ENCODE measurements at places on chromosomes 7 and 10. TPM values are rescaled to one million over a fixed set of nuclear protein-coding genes. Genes with fewer than 3 reads are reported as not detected.
A peak's percentile ranks its signal among the peaks of the same experiment; 100 is the strongest.

DNA sequence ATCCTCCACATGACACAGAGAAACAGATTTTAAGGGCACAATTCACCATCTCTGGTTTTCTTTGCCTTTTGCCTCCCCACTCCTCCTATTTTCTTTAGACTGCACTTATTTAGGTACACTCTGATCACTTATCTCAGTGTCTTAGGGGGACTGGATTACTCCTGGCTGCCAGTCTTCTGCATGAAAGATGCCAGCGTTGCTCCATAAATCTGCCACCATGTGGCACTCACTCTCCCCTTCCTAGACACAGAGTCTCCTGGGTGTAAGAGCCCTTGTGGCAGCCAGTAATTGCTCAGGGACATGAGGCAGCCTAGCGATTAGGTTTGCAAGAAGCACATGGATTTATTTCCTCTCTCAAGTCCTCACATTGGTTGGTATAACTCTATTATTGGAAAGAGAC is 34.5 kb upstream of the RBM20 start:
- DNase-seq: no peak
- no peak overlapping the region for H3K27ac ChIP-seq
- peaks cover 17% of the 10 kb centered on the region for H3K36me3 ChIP-seq
- no peak overlapping the region for H3K4me3 ChIP-seq
- peaks cover 23% of the 10 kb centered on the region for H3K4me1 ChIP-seq
- H3K27me3 ChIP-seq: no peaks in the 10 kb centered on the region

DNA sequence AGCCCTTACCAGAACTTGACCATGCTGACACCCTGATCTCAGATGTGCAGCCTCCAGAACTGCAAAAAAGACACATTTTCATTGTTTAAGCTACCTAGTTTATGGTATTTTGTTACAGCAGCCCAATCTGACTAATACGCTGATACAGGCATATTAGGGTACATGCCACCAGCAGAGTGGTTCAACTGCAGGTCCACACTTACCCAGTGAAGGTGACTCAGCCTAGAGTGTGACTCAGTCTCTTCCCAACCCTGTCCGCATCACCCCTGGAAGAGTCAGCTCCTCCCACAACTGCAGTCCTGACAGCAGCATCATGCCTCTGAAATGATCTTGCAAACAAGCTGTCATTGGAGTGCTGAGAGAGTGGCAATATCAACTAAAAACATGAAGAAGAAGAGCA is 30.8 kb upstream of the GOT1 start:
- H3K27ac ChIP-seq: no peak overlapping the region
- peaks cover 19% of the 10 kb centered on the region for H3K27me3 ChIP-seq
- no peak overlapping the region for H3K4me3 ChIP-seq
- no peak for DNase-seq
- H3K4me1 ChIP-seq: no peaks in the 10 kb centered on the region

GRCh38 chr7:83468251-83468739 is 180.6 kb downstream of the SEMA3E start:
- H3K4me3 ChIP-seq: no peak overlapping the region
- no peaks in the 10 kb centered on the region for H3K36me3 ChIP-seq
- no peak for DNase-seq
- H3K27ac ChIP-seq: no peak overlapping the region
- no peaks in the 10 kb centered on the region for H3K4me1 ChIP-seq

GRCh38 chr7:148575640-148576411 is 14.7 kb upstream of the C7orf33 start:
- H3K4me1 ChIP-seq: peaks cover 24% of the 10 kb centered on the region
- DNase-seq: peak; percentile 57
- peaks cover 19% of the 10 kb centered on the region for H3K27me3 ChIP-seq

DNA sequence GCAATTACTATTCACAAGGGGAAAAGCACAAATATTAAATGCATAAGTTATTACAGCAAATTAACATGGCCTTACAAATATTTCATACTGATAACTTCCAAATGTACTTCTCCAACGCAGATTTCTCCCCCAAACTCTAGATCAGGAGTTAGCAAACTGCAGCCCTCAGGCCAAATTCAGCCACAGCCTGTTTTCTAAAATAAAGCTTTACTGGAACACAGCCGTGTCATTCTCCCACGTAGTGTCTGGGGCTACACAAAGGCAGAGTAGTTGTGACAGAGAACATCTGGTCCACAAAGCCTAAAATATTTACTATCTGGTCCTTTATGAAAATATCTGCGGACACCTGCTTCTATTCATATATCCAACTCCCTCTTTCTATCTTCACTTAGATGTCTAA is 151.8 kb upstream of the AHR start:
- H3K27ac ChIP-seq: no peak overlapping the region
- DNase-seq: no peak
- H3K4me3 ChIP-seq: no peak overlapping the region
- no peaks in the 10 kb centered on the region for H3K36me3 ChIP-seq

The WNT8B gene
- 0.14 TPM for total RNA-seq

GRCh38 chr7:120628251-120628650 is 229.7 kb downstream of the TSPAN12 start:
- no peaks in the 10 kb centered on the region for H3K36me3 ChIP-seq
- no peaks in the 10 kb centered on the region for H3K4me1 ChIP-seq
- no peaks in the 10 kb centered on the region for H3K27me3 ChIP-seq
- no peak overlapping the region for H3K4me3 ChIP-seq
- DNase-seq: no peak
- no peak overlapping the region for H3K27ac ChIP-seq

- H3K27me3 ChIP-seq: no peaks in the 10 kb centered on the region
- H3K27ac ChIP-seq: peak overlapping the region; percentile 100
- H3K4me3 ChIP-seq: peak overlapping the region; percentile 89
- peaks cover 40% of the 10 kb centered on the region for H3K36me3 ChIP-seq
Measured at GRCh38 chr10:6543431-6544005, 36.6 kb downstream of the PRKCQ start.

DNA sequence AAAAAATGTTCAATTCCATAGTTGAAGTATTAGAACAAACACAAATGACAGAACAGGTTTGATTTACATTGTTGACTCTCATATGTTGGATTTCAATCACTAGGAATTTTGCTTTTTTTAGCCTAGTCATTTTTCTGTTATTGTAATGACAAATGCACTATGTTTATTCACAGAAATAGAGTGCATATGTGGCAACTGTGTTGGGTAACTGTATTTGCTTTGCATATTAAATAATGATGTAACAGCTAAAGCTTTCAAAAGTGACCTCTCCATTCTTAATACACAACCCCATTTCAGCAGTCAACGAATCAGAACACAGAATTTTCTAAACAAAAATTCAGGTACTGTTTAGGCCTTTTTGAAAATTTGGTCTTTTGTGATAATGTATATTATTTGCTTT is 54.0 kb upstream of the SLC26A5 start:
- no peak for DNase-seq
- H3K36me3 ChIP-seq: no peaks in the 10 kb centered on the region
- H3K4me3 ChIP-seq: no peak overlapping the region
- H3K27me3 ChIP-seq: no peaks in the 10 kb centered on the region
- H3K27ac ChIP-seq: no peak overlapping the region

DNA sequence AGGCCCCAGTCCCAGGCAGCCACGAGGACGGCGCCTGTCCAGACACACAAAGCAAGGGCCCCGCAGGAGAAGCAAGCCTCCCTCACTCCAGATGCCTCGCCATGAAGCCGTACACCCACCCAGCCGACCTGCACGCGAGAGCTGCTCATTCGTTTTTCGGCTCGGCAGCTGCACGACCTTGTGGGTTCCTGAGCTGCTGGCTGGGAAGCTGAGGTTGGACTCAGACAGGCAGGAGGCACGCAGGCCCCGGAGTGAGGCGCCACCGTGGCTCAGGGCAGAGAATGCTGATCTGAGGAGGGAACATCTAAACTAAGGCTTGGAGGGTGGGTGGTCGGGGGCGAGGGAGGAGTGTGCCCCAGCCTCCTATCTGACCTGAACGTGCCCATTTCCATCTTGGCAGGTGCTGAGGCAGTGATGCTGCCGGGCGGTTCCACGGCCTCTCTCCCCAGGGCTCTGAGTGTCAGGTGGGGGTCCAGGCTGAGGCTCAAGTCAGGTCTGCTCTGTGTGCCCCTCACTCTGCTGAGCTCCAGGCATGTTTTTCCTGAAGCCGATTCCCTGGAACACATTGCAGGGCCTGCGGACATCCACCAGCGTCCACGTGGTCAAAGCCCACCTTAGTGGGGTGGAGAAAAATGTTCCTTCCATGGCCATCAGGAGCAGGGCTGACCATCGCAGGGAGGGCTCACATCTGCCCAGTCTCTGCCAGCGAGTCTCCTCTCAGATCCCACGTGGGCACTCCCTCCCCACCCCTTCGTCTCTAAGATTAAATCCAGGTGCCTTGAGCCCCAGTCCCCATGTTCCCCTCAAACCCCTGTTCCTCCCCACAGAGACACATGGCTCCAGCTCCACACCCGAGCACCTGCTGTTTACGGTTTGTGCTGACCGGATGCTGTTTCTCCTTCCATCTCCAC is 28.1 kb upstream of the FAM20C start:
- H3K27me3 ChIP-seq: no peaks in the 10 kb centered on the region
- no peaks in the 10 kb centered on the region for H3K36me3 ChIP-seq
- H3K27ac ChIP-seq: no peak overlapping the region
- no peak overlapping the region for H3K4me3 ChIP-seq

The PON3 gene
- total RNA-seq: 0.14 TPM

The MCMBP gene
- 99.4 TPM for total RNA-seq

- H3K4me1 ChIP-seq: peaks cover 38% of the 10 kb centered on the region
- no peak for DNase-seq
- H3K36me3 ChIP-seq: peaks cover 52% of the 10 kb centered on the region
- H3K4me3 ChIP-seq: no peak overlapping the region
- peak overlapping the region; percentile 50 for H3K27ac ChIP-seq
Measured at GRCh38 chr10:72074574-72075375, 13.6 kb downstream of the SPOCK2 start.

DNA sequence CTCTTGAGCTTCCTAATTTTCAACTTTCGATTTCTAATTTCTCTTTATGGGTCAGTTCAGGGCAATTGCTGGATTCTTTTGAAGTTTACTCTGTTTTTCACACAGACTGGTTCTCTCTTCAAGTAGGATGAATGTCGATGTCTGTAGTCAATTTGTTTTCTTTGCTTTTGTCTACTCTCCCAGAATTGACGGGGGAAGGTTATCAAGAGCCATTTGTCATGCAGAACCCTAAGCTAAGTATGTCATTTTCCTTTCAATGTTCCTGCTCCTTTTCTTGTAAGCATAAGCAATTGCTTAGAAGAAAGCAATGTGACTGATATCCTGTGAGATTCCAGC is 53.7 kb downstream of the SLC39A12 start:
- DNase-seq: no peak
- H3K27me3 ChIP-seq: no peaks in the 10 kb centered on the region
- no peaks in the 10 kb centered on the region for H3K4me1 ChIP-seq
- no peaks in the 10 kb centered on the region for H3K36me3 ChIP-seq
- H3K27ac ChIP-seq: no peak overlapping the region

GRCh38 chr7:27295236-27295635 is 52.6 kb downstream of the EVX1 start:
- no peaks in the 10 kb centered on the region for H3K27me3 ChIP-seq
- no peak overlapping the region for H3K4me3 ChIP-seq
- no peaks in the 10 kb centered on the region for H3K4me1 ChIP-seq
- H3K36me3 ChIP-seq: no peaks in the 10 kb centered on the region
- H3K27ac ChIP-seq: no peak overlapping the region

- DNase-seq: no peak
- H3K4me3 ChIP-seq: no peak overlapping the region
- no peaks in the 10 kb centered on the region for H3K36me3 ChIP-seq
- no peaks in the 10 kb centered on the region for H3K27me3 ChIP-seq
- peak overlapping the region; percentile 58 for H3K27ac ChIP-seq
Measured at GRCh38 chr7:39754326-39755120, 131.2 kb downstream of the RALA start.

GRCh38 chr7:105136221-105136620 is 122.2 kb downstream of the KMT2E start:
- H3K36me3 ChIP-seq: peaks cover 43% of the 10 kb centered on the region
- no peak overlapping the region for H3K4me3 ChIP-seq
- peaks cover 19% of the 10 kb centered on the region for H3K4me1 ChIP-seq
- H3K27ac ChIP-seq: no peak overlapping the region
- no peaks in the 10 kb centered on the region for H3K27me3 ChIP-seq

DNA sequence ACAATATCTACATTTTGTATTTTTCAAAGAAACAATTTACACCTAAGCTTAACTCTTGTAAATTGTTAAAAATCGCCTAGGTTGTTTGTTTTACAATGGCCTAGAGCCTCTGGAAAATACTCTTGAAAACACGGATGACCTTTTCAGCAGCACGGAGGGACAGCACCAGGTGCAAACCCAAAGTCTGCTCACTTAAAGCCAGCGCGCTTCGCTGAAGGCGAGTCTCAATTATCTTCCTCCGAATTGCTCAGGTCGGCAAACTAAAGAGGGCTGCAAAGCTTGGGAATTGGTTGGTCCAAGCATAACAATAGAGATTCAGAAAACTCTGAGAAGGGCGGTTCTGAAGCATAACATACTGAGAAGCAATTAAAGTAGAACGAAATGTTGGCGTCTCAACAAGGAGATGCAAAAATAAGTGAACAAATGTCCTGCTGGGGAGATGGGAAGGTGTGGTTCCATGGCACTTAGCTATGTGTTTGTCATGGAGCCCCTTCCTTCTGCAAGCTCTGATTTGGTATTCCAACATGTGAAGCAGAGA is 139.9 kb upstream of the PITRM1 start:
- no peaks in the 10 kb centered on the region for H3K4me1 ChIP-seq
- H3K27ac ChIP-seq: no peak overlapping the region
- DNase-seq: no peak
- H3K27me3 ChIP-seq: peaks cover 23% of the 10 kb centered on the region

DNA sequence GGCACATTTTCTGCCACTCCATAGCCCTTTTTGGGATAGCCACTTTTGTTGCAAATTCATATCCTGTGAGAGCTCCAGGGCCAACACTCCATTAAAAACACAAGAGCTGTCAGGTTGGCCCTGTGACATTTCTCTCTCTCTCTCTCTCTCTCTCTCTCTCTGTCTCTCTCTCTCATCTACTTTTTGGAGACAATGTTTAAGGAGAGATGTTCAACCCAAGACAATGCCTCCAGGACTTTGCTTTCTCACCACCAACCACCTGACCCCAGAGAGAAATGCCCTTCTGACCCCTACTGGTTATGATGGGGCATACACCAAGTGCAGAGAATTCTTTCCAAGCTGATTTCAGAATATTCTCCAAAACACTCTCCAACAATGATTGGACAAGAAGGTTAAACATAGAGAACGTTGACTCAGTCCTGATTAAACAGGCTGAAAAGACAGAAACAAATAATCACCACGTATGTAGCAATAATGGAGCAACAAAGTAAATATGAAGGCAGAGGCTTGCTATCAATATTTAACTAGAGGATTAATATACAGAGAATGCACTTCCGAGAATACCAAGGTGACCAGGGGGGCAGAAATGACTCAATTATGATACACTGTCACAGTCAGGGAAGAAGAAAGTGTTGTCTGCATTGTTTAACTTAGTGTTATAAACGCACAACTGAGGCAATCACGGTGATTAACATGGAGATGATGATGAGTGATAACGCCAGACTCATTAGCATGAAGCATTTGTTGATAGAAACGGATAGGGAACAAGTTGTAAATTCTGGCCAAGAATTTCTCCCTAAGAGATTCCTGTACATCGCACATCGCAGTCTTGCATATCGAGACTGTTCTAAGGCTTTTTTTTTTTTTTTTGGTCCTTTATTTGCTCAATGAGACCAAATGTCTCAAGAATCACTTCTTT is 178.5 kb downstream of the NRP1 start:
- no peaks in the 10 kb centered on the region for H3K36me3 ChIP-seq
- no peak for DNase-seq
- H3K4me1 ChIP-seq: peaks cover 43% of the 10 kb centered on the region
- H3K4me3 ChIP-seq: no peak overlapping the region
- no peaks in the 10 kb centered on the region for H3K27me3 ChIP-seq
- peak overlapping the region; percentile 44 for H3K27ac ChIP-seq

The CRPPA gene
- 1.4 TPM for total RNA-seq

Data from activated T-helper 2 cell treated with anti-CD3 and anti-CD28 coated beads, Interferon-gamma antibody, Interleukin-2, Interleukin-4, amounts not matched to agents 10 μg/mL and 5 μg/mL and 100 μg/mL, durations not matched to agents 14 hours and 24 hours and 36 hours (primary cell).